Activated naive CD4-positive, alpha-beta T cell treated with anti-CD3 and anti-CD28 coated beads, Interleukin-2, amount 10 ng/mL, durations not matched to agents 7 days and 5 days (primary cell): ENCODE measurements at places on chromosomes 13 and 19.

DNA sequence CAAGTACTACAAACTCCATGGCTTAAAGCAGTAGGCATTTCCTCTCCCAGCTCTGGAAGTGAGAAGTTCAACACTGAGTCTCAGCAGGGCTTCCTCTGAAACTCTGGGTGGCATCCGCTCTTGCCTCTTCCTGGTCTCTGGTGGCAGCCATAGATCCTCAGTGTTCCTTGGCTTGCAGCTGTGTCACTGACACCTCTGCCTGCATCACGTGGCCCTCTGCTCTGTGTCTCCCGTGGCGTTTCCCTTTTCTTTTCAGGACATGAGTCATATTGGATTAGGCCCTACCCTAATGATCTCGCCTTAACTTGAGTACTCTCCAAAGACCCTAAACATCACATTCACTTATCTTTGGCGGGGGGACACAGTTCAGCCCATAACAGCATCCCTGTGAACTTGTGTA is 466.7 kb downstream of the MYO16 start:
- no peak for DNase-seq

DNA sequence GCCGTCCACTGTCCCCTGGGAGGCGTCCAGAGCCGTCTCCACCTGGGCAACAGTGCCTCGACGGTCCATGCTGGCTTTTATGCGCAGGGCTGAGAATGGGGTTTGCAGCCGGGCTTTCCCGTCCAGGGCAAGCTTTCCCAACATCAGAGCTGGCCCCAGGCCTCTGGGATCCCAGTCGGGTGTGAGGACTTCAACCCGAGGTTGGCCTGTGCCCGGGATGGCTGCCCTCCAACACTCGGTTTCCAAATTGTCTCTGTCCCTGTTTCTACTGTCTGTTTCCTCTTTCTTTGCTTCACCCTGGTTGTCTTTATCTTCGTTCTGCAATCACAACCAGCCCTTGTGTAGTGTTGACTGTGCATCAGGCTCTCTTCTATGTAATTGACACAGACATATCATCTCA is at the start of gene IFNL4:
IFNL4 (minus strand) TSS at position 51 of the 400 bp plus-strand sequence.
- no peak for DNase-seq

- DNase-seq, result peak; percentile 87
Observed at GRCh38 chr19:47471733-47472457, at the start of gene SLC8A2. SLC8A2 (minus strand) TSS chr19:47471893; CDS start chr19:47466403, 5,490 bp downstream.

DNA sequence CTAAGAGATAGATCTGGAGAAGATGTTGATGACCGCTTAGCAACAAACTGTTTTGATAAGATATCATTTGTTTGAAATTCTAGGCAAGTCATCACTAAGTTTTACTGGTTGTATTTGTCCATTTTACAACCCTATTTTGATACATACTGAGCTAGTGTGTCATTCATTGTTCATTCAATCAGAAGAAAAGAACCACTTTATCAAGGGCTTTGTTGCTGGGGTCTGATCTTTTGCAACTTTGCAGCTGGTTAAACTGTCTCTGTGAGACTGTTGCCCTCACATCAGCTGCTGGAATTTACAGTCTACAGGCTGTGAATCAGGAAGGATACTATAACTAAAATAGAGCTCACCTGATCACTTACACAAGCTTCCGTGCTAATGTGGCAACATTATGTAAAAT is 290.5 kb downstream of the RFC3 start:
- DNase-seq, result no peak

- no peak for DNase-seq
Observed at GRCh38 chr19:39299404-39299803, 3.2 kb downstream of the IFNL1 start.

GRCh38 chr13:109336730-109337129 is 449.7 kb downstream of the IRS2 start:
- no peak for DNase-seq

GRCh38 chr13:82147526-82147925 is 1734.7 kb downstream of the SLITRK1 start:
- DNase-seq, result no peak

GRCh38 chr19:39363901-39364457 is 21.8 kb downstream of the SAMD4B start:
- DNase-seq, result no peak

DNA sequence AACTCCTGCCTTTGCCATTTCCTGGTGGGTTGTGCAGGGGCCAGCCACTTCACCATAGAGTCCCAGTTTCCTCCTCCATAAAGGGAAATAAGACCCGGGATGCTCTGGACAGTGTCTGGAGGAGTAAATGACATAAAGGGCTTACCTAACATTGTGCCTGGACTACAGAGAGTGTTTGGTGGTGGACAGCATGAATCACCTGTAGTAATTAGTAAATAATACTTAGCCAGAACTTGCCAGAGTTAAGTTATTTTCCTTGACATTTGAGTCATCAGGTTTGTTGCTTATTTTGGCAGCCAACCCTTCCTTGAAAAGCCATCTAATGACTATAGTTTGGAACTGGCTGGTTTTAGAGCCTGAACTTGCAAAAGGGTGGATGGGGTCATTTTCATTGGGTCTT is 159.2 kb downstream of the SLC7A1 start:
- no peak for DNase-seq

- DNase-seq, result peak; percentile 18
Observed at GRCh38 chr13:113918981-113919701, 54.7 kb downstream of the C13orf46 start.

GRCh38 chr13:40087091-40088002 is 431.9 kb downstream of the COG6 start:
- DNase-seq, result no peak

DNA sequence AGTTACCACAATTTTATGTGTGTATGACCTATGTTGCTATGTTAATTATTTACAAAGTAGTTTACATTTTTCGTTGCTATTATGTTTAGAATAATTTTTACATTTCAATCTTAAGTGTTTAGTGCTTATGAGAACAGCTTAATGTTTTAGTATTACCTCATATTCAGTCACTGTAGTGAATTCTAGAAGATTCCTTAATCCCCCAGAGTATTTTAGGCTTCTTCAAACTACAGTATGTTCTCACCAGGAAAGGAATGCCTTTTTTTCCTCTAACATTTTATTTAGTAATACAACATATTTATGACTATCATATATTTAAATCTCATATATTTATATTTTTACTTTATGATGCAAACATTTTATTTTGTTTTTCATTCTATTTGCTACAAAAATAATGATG is 612.1 kb upstream of the KLHL1 start:
- no peak for DNase-seq

GRCh38 chr13:48488995-48489394 is 43.9 kb downstream of the RCBTB2 start:
- no peak for DNase-seq

DNA sequence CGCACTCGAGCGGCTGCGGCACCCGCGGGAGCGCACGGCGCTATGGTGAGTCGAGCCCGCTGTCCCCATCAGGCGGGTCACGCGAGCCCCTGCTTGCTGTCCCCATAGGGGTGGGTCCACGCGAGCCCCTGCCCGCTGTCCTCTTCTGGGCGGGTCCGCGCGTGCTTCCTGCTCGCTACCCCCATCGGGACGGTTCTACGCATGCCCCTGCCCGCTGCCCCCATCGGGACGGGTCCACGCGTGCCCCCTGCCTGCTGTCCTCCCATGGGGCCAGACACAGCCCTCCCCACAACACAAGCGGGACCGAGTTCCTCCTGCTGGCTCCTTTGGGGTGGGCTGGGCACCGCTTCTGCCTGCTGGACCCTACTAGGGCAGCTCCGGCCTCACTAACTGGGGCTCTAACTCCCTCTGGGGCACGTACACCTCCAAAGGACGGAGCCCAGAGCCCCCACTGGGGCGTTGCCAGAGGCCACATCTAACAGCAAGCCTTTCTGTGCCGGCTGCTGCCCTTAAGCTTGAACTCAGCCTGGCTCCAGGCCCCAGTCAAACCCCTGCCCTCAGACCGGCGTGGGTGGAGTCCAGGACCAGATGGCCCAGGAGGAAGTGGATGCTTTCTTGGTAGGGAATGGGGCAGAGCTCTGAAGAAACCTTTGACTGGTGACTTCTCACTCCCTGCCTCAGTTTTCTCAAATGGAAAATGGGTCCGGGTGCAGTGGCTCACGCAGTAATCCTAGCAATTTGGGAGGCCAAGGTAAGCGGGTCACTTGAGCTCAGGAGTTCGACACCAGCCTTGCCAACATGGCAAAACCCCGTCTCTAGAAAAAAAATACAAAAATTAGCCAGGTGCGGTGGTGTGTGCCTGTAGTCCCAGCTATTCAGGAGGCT is 722 bp downstream of the COLGALT1 start:
- DNase-seq, result peak; percentile 61

DNA sequence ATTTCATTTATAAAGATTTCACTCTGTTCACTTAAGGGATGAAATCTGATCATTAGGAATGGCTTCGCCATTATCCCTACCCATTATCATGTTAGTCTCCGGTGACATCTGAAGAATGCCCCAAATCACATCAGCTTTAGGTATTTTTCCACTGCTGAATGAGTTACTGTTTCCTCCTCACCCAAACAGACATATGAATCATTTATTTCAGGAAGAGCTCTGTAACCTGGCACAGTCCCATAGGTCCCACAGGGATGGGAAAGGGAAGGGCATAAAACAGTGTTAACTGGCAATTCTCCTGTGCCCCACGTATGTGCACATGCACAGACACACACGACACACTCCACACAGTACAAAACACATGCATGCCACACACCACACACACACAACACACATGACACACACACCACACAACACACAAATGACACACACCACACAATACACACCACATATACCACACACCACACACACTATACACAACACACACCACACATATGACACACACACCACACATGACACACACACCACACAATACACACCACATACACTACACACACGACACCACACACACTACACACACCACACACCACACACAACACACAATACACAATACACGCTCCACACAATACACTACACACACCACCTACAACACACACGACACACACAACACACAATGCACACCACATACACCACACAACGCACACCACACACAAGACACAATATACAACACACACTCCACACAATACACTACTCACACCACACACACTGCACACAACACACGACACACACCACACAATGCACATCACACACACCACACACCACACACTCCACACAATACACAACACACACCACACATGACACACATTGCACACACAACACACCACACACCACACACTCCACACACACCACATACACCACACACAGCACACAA is 15.4 kb downstream of the TMEM255B start:
- no peak for DNase-seq

- no peak for DNase-seq
Observed at GRCh38 chr13:20395061-20395916, 130.4 kb downstream of the CRYL1 start.

GRCh38 chr13:30364133-30364532 is 56.8 kb upstream of the KATNAL1 start:
- DNase-seq, result no peak

DNA sequence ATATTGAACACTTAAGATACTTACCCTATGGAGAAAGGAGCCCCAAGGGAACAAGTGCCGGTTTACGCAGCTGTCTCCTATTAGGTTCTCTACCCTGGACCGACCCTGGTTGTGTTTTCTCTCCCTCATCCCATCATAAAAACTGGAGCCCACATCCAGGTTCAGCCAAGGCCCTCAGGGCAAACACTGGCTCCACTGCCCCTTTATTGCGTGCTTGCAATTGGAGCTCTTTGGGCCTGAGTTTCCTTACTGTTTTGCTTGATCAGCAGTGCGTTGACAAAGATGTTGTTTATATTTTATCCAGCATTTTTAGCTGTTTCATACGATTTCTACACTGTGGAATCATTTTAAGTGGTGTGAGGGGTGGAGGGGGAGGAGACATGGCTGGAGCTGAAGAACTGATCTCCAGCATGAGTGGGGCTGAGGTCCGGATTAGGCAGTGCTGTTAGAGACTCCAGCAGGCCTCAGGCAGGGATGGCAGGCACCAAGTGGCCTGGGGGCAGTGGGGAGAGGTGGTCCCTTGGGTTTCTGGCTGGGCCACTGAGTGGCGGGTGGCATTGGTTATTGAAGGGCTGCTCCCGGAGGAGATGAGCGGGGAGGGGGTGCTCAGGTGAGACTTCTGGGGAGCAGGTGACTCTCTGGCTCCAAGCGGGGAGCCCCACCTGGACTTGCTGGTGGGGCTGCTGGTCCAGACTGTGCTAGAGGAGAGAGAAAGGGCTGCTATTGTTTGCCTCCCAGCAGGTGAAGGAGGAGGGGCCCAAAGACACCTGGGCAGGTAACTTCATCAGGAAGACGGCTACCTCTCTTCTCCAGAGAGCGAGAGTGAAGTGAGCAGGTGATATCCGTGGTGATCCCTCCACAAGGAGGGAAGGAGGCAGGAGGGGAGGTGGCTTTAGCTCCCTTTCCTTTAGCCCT is 62.4 kb upstream of the RNF113B start:
- no peak for DNase-seq

DNA sequence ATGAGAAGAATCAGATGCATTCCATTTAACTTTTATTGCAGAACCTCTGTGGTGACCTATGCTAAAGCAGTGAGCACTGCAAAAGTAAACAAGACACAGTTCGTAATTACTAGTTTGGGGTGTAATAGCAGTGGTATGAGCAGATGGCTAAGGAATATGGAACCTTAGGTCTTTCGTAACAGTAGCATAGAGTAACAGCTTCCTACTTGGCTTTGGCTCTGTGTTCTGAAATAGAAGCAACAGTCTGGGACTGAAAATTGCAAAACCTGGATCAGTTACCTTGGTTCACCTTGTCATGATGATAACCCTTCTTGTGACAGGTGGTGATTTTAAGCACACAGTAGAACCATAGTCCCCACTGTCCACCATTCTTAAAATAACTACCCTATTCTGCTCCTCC is 303.4 kb downstream of the GPC6 start:
- no peak for DNase-seq

GRCh38 chr13:77388944-77389624 is 62.2 kb upstream of the MYCBP2 start:
- no peak for DNase-seq

GRCh38 chr19:49692147-49692506 is 1.2 kb downstream of the CPT1C start:
- DNase-seq, result no peak
